NCI-H2171 treated with DMSO at 0.1 percent for 48 hours (cell line): ENCODE measurements at places on chromosomes 12 and 14.

DNA sequence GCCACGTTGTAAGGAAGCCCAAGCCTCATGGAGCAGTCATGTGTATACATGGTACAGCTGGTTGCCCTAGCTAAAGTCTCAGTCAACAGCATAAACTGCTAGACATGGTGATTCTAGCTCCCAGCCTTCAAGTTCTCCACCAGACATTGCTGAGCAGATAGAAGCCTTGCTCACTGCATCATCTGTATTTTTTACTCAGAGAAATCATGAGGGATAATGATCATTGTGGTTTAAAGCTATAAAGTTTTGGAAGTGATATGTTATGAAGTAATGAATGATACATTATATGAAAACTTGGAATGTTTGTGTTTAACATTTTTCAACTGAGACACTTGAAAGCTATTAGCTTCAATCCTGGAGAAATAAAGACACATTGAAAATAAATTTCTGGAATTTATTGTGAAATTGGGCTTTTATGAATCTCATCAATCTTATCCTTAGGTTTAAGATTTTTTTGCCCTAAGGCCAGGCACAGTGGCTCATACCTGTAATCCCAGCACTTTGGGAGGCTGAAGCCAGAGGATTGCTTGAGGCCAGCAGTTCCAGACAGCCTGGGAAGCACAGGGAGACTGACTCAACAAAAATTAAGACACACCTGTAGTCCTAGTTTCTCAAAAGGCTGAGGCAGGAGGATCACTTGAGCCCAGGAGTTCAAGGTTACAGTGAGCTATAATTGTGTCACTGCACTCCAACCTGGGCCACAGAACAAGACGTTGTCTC, 5.6 kb upstream of the NFATC4 start:
- DNase-seq = no peak

DNA sequence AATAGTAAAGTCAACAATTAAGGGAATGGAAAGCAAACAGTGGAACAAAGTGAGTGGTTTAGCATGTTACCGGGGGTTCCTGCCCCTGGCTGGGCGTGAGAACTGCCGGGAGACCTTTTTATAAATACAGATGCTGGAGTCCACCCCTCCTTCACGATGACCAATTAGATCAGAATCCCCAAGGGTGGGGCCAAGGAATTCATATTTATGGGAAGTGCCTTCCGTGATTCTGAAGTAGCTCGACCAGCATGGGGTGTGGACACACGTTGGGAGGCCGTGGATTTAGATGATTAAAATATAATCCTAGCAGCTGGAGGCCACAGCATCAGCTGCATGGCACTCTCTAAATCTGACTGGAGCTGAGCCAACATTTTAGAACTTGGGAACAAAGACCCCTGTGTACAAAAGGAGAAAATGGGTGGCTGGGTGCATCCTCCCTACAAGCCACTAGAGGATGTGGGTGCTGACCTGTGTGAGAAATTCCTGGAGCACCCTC, 87.9 kb downstream of the SRRM4 start:
- DNase-seq = no peak

- no peak for DNase-seq
These were observed 11.4 kb downstream of the INF2 start for GRCh38 chr14:104700747-104701217.

- no peak for DNase-seq
These were observed 116.1 kb upstream of the ATF7IP start for GRCh38 chr12:14249368-14249767.

DNA sequence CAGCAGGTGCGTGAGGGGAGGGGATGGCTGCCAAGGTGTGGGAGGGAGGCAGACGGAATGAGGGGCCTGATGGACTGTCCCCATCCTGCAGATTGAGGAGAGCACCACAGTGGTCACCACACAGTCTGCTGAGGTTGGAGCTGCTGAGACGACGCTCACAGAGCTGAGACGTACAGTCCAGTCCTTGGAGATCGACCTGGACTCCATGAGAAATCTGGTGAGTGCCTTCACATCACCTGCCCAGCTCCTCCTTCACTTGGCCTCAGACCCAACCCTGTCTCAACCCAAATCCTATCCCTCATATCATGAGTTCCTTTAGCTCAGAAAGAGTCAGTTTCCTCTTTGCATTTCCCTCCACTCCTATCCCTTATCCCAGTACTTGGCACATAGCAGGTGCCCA, 2.7 kb downstream of the KRT18 start:
- DNase-seq = no peak

DNA sequence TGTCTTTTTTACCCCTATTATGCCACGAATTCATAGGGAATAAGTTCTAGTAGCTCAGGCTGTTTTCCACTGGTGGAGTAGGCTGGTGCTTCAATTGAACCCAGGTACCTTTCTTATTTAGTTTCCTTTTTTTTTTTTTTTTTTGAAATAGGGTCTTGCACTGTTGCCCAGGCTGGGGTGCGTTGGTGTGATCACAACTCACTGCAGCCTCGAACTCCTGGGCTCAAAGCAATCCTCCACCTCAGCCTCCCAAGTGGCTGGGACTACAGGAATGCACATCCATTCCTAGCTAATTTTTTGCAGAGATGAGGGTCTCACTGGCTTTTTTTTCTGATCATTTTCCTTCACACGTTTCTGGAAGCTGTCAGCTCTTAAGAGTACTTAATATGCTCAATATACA, 2.7 kb downstream of the CREBL2 start:
- DNase-seq = no peak

DNA sequence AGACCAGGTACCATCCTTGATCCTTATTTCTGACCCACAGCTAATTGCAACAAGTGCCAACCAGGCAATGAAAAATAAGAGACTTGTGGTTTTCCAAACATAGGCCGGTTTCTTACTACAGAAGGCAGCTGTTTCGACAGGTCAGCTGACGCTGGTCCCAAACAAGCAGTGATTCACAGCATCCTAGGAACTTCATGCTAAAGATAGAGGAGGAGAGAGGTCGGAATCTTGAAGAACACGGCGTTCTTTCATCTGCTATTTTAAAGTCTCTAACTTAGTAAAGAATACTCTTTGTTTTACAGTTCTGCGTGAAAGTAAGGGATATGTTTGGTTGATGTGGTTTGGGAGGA, 28.1 kb upstream of the ADGRD1 start:
- no peak for DNase-seq

DNA sequence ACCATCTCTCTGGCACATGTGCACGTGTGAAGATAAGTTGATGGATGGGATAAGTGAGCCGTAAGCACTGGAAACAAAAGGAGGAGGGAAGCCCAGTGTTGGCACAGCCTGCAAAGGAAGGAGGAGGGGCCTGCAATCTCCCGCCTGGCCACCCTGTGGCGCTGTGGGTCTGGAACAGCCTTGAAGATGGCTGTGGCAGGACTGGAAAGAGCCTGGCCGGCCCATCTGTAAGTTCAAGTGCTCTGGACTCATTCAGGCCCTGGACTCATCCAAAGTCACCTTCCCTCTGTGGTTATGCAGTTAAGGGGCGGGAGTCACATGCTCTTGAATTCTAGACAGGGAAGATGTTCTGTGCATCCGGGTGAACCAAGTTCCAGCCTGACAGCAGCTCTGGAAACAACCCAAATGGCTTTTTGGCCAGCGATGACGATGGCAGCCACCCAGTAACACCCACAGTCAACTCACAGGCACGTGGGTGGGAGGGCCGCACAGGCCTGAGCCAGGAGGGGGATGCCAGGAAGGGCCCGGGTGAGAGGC, 50.4 kb downstream of the CHGA start:
- peak; percentile 65 for DNase-seq

DNA sequence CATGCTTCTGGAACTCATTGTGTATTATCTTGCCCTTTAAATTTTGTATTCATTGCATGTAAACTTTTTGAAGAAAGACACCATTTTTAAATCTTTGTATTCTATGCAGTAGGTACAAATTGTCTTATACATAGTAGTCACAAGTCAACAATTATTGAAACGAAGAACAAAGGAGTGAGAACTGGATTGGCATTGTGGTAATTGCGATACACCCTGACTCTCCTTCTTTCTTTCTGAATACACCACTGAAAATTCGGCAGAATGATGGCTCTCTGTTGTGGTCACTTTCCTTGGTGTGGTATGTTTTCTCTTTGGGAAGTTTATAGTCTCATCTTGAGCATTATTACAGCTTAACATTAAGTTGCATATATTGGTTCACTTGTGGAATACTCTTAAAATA, 34.1 kb downstream of the SLC16A7 start:
- DNase-seq = no peak

GRCh38 chr12:67927815-67928214, 61.4 kb upstream of the IFNG-AS1 start:
- no peak for DNase-seq

GRCh38 chr12:91588874-91589454, 406.3 kb upstream of the DCN start:
- no peak for DNase-seq

GRCh38 chr14:21990116-21990515, 316.5 kb upstream of the OR4E1 start:
- DNase-seq = peak; percentile 46

- no peak for DNase-seq
These were observed 15.9 kb downstream of the FAIM2 start for GRCh38 chr12:49887536-49888401.

- peak; percentile 66 for DNase-seq
These were observed 8.6 kb downstream of the NR4A1 start for GRCh38 chr12:52059582-52060497.

- no peak for DNase-seq
These were observed 49.0 kb downstream of the UTP20 start for GRCh38 chr12:101328917-101329316.

DNA sequence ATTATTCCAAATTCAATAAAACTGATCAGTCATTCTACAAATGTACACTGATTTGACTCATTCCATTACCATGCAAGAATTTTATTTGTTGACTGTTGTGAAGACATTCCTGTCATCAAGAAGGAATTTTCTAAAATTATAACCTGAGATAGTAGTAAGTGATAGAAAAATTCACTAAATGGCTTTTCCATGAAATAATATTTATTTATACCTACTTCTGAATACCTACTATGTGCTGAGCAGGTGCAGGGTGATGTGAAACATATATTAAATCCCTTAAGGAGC, 841.7 kb downstream of the NRXN3 start:
- no peak for DNase-seq

DNA sequence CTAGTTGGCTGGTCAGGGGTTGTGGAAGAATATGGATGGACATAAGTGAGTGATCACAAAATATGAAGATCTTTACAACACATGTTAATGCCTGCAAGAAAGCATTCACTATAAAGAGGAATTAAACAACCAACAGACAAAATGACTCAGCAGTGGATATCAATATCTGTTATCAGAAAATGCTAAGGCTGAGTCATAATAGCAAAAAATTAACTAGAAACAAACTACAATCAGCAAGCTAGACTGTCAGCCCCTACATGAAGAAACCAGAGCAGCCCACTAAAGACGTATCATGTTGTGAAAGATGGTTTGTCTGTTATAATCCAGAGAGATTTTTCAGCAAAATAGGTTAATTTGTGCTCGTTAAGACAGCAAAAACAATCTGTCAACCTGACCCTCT, 472.9 kb downstream of the NELL2 start:
- no peak for DNase-seq

GRCh38 chr12:121248622-121249021, 38.7 kb downstream of the P2RX4 start:
- no peak for DNase-seq

DNA sequence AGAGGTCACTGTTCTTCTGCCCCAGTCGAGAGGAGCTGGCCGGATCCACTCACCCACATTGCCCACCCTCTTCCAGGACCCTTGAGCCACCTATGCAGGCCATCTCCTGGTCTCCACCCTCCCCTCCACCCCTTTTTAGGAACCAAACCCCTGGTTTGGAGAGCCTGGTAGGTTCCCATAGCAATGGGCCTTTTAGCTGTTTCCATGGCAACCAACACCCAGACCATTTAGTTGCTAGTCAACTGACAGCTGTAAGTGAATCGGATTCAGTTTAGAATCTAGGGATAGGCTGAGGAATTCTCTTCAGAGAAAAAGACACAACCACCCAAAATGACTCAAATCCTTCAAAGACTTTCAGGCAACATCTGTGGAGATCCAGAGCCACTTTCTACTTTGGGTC, 16.5 kb downstream of the NPC2 start:
- no peak for DNase-seq

- no peak for DNase-seq
These were observed 11.6 kb upstream of the KIF26A start for GRCh38 chr14:104126753-104127152.

DNA sequence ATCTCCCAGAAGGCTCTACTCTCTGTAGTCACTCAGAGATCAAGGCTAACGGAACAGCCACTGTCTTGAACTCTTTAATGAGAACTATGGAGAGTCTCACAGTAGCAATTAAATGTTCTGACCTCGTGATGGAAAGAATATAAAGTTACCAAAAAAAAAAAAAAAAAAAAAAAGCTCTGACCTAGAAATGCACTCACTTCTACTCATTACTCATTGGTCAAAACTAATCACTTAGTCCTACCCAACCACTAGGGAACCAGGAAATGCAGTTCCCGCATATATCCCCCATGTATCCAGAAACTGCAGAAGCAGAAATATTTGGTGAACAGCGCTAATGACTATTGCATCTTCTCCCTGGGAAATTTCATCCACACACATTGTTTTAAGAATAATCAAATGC, 29.5 kb upstream of the C12orf76 start:
- DNase-seq = no peak

GRCh38 chr14:49982501-49982951, 89.6 kb downstream of the ARF6 start:
- no peak for DNase-seq

- DNase-seq = no peak
These were observed 39.0 kb downstream of the NEUROD4 start for GRCh38 chr12:55058776-55059175.

- no peak for DNase-seq
These were observed 3.6 kb downstream of the DDIT3 start for GRCh38 chr12:57516617-57517153.

- peak; percentile 13 for DNase-seq
These were observed 260.8 kb upstream of the G2E3 start for GRCh38 chr14:30297876-30298795.

GRCh38 chr14:100488057-100488456, 99.2 kb downstream of the BEGAIN start:
- DNase-seq = peak; percentile 19

DNA sequence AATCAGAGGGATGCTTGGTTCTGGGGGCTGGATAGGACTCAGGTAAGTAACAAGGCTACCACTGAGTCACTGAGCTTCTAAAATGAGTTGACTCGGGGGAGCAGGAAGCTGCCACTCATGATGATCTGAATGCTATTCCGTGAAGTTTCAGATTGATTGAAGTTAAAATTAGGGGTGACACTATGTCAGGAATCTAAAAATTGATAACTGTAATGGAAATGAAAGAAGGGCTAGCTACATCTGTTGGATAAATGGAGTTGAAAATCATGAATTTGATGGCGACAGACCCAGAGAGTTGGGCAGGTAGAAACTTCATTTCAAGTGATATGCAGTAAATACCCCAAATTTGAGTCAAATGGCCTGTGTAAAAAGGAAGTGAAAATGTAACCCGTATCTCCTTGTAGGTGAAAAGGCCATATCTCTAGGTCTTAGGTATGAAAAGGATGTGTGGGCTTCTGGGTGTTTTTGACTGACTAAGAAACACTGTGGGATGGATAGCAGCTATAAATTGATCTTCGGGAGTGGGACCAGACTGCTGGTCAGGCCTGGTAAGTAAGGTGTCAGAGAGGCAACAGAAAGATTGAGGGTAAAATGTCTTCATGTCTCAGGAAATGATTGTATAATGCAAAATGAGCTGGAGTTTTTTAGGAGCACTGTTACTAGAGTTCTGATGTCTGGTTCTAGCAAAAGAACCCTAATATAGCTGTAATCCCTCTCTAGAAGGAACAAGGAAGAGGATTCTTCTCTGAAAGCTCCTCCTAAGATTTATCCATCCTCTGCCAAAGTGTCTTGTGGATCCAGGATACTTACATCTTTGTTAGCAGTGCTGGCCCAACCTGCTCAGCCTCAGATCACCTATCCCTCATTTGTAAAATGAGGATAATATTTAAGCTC, 57.3 kb downstream of the DAD1 start:
- no peak for DNase-seq
